Activated T-cell treated with anti-CD3 and anti-CD28 coated beads for 48 hours (primary cell): ENCODE measurements at places on chromosomes 16 and 17.
A peak's percentile ranks its signal among the peaks of the same experiment; 100 is the strongest.

- DNase-seq, result no peak
Measured at GRCh38 chr17:5299383-5299782, 17.3 kb downstream of the RABEP1 start.

DNA sequence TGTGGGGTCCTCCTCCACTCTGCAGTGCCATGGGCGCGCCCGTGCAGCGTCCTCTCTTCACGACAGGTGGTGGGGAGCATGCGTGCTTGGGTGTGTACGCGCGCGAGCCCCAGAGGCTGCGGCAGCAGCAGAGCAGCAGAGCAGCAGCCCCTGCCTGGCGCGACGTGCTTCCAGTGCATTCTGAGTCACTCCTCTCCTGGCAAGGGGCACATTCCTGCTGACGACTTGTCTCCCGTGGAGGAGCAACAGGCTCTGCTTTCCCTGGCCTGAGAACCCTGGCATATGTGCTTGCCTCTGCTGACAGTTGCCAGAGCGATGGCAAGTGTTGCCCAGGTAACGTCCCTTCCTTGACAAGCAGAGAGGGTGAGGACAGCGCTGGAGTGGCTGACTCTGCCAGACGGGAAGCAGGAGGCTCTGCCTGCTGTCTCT lies 133.8 kb upstream of the PLCG2 start:
- no peak for DNase-seq

GRCh38 chr17:41624208-41625101 lies at the start of gene KRT17:
KRT17 (minus strand) TSS chr17:41624575; CDS start chr17:41624509, 66 bp downstream.
- no peak for DNase-seq

GRCh38 chr16:12494661-12495060 lies 309.0 kb downstream of the CPPED1 start:
- DNase-seq, result no peak

DNA sequence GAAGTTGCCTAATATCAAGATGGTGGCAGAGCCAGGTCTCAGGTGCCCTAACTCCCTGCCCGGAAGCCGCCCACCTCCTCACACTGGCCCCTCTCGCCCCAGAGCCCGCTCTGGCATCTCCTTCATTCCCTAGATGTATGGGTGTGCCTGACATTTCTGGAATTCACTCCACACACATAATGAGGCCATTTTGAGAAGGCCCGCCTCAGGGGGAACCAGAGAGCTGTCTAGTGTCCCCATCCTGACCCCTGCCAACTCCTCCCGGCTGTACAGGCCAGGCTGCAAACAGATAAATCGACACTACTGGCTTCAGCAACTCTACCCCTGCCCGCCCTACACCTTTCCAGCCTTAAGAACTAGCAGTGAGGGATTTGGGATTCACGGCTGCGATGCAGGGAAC lies 7.7 kb downstream of the WNT3 start:
- DNase-seq, result no peak

DNA sequence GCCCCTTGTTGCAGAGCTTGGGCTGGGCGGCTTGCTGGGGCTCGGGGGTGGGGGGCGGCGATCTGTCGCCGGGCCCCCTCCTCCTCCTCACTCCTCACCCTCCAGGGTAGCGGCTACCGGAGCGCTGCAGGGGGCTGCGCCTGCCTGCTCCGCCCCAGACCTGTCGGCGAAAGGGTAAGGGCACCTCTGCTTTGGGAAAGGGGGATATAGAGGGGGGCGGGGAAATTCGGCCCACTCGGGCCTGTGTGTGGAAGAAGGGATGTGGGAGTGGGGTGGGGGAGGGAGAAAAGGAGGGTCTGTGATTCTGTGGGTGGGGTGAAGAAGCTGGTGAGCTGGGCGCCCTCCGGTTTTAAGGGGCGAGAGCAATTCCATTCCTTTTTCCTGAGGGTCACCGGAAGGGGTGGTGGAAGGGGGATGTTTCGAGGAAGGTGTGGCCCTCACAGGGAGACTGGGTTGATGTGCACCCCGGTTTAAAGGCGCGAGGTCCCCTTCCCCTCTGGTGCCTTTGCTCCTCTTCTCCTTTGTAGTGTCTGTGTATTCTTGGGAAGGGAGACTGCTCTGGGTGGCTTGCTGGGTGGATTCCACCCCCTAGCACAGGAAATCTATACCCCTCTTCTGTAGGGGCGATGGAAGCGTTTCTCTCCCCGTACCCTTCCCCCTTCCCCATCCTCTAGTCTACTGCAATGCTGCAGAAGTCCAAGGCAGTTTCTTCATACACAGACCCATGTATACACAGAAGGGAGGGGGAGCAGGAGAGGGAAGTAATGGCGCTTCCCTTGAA lies 878 bp downstream of the TAOK1 start:
- no peak for DNase-seq

GRCh38 chr16:19274165-19274797 lies 11.2 kb upstream of the CLEC19A start:
- no peak for DNase-seq

- no peak for DNase-seq
Measured at GRCh38 chr16:62939687-62940086, 903.4 kb upstream of the CDH8 start.

DNA sequence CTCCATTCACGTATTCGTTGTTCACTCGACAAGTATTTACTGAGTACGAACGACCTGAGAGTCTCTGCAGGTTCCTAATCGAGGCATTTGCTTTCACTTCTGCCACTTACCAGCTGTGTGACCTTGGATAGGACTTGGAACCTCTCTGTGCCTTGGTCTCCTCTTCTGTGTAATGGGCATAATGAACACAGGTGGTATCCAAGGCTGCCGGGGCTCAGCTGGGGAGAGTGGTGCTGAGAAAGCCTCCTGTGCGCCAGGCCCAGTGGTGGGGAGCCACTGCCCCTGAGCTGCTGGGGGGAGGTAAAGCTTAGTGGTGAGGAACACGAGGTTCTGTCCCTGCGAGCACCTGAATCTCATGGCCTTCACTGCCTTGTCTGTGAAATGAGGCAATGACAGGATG lies 150.7 kb downstream of the IRF8 start:
- no peak for DNase-seq

- DNase-seq, result no peak
Measured at GRCh38 chr17:6561446-6561845, 5.1 kb upstream of the PITPNM3 start.

GRCh38 chr16:85029981-85030401 lies 2.4 kb downstream of the KIAA0513 start:
- DNase-seq, result no peak

DNA sequence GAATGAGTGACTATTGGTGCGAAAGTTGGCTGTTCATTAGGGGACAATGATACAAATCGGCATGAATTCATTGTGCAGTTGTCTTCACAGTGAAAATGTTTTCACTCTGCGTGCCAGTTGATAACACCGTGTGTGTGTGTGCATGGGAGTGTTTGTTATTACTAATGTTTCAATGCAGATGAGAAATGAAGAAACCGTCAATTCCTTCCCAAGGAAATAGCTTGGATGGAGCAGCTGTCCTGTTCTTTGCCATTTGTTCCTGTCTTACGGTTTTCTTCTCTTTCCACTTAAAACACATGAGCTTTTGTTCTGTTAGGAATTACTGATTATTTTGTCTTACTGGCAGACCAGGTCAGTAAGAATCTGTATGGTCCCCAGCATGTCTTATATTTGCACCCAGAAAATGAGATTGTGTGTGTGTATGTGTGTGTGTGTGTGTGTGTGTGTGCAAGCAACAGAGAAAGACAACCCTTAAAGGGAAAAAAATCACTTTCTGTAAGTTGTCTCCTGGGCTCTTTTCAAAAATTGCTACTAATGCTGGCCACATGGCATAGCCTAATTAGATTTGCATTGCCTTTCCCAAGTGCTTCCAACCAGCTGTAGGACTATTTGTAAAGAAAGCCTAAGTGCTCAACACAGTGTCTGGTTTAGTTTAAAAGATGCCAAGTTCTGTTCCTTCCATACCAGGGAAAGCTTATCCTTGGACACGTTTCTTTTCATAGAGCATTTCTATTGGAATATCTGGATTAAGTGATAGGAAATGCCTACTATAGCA lies 23.8 kb downstream of the SHISA9 start:
- DNase-seq, result no peak

DNA sequence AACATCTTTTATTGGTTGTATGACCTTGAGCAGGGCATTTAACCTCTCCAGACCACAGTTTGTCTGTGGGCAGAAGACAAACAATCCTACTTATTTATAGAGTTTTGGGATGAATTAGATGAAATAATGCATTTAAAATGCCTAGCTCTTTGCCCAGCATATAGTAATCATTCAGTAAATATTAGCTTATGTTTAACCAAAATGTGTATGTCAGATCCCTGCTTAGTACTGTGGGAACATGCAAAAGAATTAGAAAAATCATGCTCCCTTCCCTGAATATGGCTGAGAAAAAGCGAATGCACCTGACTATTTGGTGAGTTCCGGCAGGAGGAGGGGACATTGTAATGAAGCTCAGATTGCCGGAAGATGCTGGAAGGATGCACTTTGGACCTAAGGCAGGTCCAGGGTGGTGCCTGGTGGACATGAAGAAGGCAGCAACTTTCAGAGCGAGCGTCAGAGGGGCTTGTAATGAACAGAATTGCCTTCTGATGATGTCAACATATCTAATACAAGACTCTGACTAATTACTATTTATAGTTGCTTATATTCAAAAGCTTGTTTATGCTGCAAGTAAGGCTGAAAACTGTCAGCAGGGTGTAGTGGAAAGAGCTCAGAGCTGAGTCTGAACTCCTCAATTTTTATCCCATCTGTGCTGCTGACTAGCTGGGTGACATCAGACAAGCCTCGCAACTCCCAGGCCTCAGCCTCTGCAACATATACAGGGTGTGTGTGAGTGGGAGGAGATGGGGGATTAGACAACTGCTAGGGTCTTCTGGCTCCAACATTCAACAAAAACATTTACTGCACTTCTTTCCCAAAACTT lies 221.2 kb downstream of the PRKCA start:
- DNase-seq, result no peak

DNA sequence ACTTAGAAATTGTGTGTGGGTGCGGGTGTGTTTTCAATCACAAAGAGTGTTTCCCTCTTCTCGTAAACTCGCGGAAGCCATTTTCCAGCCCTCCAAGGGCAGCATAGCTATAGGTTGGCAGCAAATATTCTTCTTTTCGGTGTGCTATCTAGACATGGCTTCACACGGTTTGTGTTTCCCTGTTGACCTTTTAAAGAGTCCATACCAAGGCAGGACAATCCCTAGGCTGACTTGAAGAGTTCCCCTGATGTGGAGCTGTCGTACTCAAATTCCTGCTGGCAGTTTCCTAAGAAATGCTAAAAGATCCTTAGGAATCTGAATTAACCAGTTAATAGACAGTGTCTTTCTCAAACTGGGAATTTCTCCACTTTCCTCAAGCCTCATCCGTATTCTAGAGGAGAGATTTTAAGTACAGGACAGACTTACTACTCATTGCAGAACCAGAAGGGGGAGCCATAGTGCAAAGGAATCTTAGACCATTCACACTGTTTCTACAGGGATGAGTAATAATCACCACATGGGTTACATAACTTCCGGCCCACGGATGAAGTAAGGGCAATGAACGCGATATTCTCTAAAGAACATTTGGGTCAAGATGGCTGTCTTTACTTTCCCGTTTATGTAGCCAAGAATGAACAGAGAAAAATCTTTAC lies 288.6 kb upstream of the ELAC2 start:
- DNase-seq, result no peak

- peak; percentile 39 for DNase-seq
Measured at GRCh38 chr17:77887464-77888241, 70.8 kb upstream of the TNRC6C start.

GRCh38 chr17:49280061-49280460 lies 49.5 kb upstream of the PHOSPHO1 start:
- no peak for DNase-seq

GRCh38 chr16:76474048-76474447 lies 196.8 kb downstream of the CNTNAP4 start:
- no peak for DNase-seq

DNA sequence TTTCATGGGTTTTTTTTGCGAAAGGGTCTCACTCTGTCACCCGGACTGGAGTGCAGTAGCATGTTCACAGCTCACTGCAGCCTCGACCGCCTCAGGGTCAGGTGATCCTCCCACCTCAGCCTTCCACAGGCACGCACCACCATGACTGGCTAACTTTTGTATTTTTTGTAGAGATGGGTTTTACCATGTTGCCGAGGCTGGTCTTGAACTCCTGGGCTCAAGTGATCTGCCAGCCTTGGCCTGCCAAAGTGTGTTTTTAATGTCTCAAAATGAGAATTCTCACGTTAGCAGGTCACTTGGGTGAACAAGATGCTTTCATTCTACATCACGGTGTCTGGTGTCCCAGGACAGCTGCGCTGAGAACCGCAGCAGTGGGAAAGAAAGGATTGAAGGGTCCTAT lies 3.2 kb downstream of the FBXO31 start:
- DNase-seq, result no peak

DNA sequence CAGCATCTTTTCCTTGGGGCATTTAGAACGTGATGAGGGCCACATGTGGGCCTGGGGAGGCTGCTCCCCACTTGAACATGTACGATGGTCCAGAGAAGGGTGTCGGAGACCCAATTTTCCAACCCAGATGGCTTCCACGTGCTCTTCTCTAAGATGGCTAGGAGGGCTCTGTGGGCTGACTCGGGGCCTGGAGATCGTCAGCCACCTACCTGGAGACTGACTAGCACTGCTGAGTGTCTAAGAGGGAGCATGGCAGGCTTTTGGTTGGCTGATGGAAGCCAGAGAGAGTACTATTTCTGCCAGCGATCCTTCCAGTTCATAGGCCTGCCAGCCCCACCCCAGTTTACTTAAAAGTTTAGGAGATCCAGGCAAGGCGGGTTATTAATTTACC lies 60.2 kb upstream of the CLEC18A start:
- no peak for DNase-seq

GRCh38 chr16:3161235-3162018 lies 26.6 kb upstream of the OR1F1 start:
- DNase-seq, result no peak

DNA sequence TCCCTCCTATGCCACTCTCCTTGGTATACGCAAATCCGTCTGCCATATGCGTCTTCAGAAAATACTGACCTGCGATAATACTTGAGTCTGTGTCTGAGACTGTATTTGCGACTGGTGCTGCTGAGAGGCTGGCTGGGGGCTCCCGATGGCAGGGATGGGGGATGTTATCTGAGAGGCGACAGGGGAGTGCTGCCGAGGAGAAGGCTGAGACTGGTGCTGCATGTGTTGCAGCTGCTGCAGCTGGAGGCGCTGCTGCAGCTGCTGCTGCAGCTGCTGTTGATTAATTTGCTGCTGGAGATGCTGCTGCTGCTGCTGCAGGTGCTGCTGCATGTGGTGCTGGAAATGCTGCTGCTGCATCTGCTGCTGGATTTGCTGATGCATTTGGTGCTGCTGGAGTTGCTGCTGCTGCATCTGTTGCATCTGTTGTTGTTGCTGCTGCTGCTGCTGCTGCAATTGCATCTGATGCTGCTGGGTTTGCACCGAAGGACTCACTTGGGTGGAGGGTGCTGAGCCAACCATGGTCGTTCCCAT lies 107.7 kb downstream of the TOX3 start:
- no peak for DNase-seq

DNA sequence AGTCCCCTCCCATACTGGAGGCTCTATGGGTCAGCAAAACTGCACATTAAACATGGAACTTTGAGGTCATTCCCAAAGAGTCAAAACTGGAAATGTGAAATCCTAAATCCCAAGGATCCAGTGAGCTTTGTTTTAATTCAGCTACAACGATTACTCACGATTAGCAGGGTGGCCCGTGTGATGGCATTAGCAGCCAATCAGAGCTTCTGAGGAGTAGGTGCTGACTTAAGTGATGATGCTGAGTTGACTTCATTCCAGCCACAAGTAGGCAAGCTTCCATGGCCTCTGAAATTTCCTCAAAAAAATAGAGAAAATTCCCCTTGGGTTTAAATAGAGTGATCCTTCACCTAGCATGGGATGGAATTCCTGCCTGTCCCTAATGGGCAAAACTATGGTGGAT lies 28.1 kb upstream of the BEAN1 start:
- DNase-seq, result no peak
